ENCODE measurements at places on chromosomes 16 and 17.

- DNase-seq: no peak
Observed at GRCh38 chr17:78558989-78559388, 18.2 kb downstream of the DNAH17 start.

DNA sequence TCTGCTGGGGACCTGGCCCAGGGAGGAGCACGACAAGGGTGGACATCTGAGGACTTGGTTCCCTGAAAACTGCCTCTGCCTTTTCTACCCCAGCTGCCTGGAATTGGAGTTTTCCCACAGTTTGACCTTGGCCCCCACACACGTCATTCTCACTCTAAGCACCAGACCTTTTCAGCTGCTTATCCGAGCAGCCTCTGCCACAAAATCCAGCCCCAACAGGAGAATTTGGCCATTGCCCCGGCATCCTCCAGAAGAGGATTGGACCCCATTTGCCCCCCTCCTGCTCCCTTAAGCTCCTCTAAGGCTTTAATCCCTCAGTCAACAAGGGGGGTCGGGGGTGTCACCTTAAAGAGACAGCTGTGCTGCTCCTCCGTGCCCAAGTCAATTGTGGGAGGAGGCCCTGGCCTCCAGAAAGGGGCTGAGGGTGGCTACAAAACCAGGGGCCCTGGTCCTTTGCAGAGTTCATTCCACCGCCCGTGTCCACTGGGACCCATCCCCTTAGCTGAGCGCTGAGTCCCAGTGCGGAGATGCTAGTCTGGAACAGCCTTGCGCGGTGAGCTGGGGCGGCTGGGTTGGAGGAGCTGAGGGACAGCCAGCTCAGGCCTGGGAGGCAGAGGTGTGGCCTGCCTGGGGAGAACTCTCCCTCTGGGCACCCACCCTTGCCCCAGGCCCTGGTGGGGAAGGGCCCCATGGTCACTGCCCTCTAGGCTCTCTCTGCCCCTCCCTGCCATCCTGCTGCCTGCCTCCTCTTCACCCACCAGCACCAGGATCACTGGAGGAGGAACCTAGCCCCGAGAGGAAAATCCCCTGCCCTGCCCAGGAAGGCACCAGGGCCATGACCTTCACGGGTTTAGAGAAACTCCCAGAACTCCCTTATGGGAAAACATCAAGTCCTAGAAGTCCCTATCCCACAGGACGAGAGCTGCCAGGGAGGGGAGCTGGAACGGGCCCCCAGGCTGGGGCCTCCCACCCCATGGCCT, 18.8 kb downstream of the TTYH2 start:
- no peak for DNase-seq

DNA sequence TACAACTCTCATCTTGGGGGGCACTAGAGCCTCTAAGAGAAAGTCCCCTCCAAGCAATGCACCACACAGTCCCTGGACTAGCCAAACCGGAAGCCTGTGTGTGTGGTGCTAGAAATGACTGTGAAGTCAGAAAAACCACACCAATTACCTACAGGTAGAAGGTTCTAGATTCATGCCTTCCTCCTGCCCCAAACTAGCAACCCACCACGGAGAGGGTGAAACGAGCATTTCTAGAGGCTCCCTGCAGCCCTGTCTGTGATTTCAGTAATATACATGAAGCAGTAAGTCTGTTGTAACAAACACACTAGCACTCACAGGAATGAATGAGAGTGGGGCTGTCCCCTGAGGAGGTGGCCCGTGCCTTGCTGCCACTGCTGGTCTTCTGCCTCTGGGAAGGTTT, 13.6 kb downstream of the ZFHX3 start:
- no peak for DNase-seq

GRCh38 chr17:63282455-63282854, 163.7 kb downstream of the CYB561 start:
- DNase-seq: no peak

DNA sequence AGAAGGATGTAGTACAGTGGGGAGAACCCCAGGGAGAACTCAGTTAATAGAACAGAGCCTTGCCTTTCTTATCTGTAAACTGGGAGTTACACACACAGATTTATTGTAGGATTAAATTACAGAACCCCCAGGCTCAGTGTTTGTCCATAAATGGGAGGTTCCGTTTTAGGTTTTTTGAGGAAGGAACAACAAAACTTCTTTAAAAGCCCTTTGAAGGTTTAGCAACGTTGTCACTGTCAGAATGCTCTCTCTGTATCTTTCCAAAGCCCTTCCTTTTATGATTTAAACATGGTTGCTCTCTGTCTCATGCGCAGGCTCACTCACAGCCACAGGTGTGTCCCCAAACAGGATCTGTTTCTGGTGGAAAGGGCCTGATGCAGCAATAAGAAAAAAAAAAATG, 9.4 kb upstream of the GNA13 start:
- DNase-seq: no peak

Measured in pons (tissue), 1 donor.